ENCODE measurements at places on chromosomes 11 and 22. TPM values are rescaled to one million over a fixed set of nuclear protein-coding genes. Genes with fewer than 3 reads are reported as not detected.

VPREB1 gene
- not detected for total RNA-seq

- DNase-seq, result peak; percentile 66
Observed at GRCh38 chr11:134535029-134536025, 123.3 kb upstream of the B3GAT1 start.

- no peak for DNase-seq
Observed at GRCh38 chr11:59198726-59199125, 14.0 kb downstream of the MPEG1 start.

DNA sequence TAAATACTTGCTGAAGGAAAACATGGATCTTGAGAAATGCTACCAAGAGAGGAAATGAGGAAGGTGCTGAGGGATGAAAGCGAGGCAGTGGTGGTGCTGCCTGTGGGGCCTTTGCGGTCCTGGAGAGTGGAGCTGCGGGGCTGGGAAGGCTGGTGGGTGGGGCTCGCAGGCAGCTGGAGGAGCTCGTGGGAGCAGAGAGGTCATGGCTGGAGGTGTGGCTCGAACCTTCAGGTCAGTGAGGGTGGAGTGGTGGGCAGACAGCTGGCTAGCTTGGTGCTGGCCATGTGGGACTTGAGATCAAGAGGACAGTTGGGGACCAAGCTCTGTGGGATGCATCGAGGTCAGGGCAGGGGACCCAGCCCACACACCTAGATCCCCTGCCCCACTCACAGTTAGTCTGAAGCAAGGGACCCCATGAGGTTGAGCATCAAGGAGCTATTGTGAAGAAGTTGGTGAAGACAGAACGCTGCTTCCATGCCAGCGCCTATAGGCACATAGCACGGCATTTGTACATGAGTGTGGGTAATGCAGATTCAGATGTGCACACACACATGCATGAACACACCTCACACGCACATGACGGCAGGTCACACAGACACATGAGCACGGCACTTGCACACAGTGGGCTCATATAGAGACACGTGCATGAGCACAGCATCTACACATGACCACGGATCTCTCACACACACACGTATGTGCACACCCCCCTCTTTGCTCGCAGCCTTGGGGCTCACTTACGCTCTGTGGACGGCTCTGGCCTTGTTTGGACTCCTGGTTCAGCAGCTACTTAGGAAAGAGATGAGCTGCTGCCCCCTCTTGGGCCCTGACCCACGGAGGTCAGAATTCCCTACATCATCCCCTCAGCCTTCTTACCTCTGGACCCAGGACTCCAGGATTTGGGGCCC lies 30.4 kb downstream of the SHANK3 start:
- peak; percentile 70 for DNase-seq

GRCh38 chr11:93099806-93100205 lies 98.0 kb downstream of the SLC36A4 start:
- no peak for DNase-seq

Data from posterior vena cava (tissue), 2 donors.